Mammary epithelial cell (primary cell): ENCODE measurements at places on chromosomes 3 and 15. TPM values are rescaled to one million over a fixed set of nuclear protein-coding genes. Genes with fewer than 3 reads are reported as not detected.

GOLGA6B gene
- not detected in 2 replicates for total RNA-seq

IL12A gene
- 1.3 and 2.6 TPM in 2 replicates for total RNA-seq

PLCH1 gene
- 0.28 TPM in 1 of 2 replicates, not detected in the other for total RNA-seq

OXTR gene
- 8.0 TPM for total RNA-seq

GOLGA6A gene
- not detected in 2 replicates for total RNA-seq

- DNase-seq, result peak; percentile 98
Measured at GRCh38 chr15:74396445-74397238, 29.2 kb upstream of the CYP11A1 start.

DNA sequence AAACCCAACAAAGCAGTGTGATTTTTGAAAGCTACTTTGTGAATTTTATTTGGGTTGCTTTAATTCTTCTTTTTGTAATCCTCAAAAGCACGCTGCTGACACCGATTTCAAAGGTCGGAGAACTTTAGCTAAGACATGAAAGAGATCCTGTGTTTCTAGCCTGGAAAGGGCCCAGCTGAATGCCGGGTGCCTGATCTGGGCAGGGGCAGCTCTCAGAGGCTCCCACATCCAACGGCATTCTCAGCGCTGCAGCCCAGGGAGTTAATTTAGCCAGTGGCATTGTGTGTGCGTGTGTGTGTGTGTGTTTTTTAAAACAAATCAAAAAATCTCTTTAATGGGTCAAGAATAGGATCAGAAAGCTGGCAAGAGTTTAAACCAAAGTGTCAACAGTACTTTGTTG, 6.6 kb downstream of the RBP1 start:
- no peak for DNase-seq

- DNase-seq, result no peak
Measured at GRCh38 chr15:63140936-63141335, 16.3 kb downstream of the RPS27L start.

DNA sequence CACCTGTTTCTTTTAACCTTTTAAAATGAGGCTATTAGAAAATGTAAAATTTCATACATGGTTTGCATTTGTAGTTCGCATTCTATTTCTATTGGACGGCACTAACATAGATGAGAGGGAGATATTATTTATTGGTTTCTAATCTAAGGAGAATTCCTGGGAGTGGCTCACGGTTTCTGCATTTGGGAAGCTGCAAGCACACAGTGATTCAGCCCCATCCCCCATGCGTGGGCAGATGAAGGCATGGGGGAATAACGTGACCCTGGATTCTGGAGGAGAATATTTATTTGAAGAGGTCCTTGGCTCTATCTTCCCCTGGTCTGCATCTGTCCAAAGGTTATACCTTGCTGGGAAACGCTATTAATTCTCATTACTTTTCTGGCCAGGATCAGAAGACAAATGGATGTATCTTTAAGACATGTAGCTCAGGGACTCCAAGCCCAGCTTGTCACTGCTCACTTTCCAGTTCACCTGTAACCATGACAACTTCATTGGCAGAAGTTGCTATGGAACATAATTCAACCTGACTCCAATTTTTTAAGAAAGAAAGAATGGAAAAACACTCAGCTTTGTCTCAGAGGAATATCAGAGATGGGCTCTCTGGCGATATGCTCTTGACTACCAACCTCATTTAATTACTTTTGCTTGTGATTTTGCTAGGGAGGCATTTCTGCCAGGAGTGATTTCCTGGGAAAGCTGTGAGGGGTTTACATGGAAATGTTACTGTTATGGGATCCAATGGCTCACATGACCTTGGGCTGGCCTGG, 27.2 kb upstream of the POMGNT2 start:
- DNase-seq, result no peak

GRCh38 chr3:29731050-29731449, 450.2 kb downstream of the RBMS3 start:
- DNase-seq, result no peak

GRCh38 chr15:68729789-68730411, 90.8 kb downstream of the ANP32A start:
- no peak for DNase-seq

DNA sequence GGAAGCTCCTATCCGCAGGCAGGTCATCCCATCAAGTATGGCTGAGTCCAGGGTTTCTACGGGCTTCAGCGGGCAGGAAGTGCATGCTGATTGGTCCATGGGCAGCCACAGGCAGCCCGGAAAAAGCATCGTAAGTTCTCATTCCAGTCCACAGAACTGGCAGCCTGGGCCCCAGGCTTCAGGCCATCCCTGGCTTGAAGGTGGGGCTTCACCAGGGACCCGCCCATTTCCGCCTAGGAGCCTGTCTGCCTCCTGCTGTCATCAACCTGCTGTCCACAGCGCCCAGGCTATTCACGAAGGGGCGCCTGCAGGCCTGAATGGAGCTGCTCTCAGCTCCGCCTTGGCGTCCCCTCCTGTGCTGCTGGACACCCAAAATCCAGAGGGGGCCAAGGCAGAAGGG, 13.9 kb downstream of the PCYT1A start:
- DNase-seq, result no peak

DNA sequence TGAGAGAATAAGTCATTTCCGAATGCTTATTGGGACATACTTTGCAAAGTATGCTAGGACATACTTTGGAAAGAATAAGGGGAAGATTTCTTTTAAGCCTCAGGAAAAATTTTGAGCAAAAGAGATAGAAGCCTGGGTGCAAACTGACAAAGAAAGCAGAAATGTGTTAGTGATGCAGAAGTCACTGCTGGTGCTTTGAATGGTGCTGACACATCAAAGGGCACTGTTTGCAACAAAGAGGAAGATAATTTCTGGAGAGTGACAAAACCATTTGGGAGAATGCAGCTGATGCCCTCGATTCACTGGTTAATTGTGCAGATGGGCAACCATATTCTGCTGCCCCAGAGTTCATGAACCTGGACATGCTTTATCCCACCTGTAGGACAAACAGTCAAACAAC, 11.0 kb upstream of the RAP2B start:
- no peak for DNase-seq

DNA sequence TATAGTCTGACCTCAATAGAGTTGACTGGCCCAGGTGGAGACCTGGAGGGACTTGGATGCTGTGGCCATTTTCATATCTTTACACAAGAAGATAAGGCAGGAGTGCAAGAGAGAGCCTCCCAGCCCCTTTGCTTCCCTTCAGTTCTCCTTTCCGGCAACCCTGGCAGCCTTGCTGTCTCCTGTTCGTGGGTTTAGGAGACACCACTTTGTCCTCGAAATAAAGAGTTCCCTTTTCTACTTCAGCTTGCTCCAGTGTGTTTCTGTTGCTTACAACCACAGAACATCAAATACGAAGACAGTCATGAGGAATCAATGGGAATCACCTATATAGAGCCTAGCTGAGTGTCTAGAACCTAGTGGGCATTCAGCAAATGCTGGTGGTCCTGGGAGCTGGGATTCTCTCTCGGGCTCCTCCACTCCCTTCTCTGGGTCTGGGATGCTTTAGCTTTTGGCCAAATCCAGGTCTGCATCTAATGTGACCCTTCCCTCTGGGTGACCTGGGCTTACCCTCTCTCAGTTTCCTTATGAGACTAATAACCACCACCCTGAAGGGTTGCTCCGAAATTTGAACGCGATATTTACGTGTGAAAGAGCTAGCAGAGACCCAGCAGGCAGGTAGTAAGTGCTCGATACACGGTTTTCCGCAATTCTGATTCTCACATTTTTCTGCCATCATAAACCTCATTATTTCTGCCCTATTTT, 44.5 kb downstream of the PCSK6 start:
- no peak for DNase-seq

DNA sequence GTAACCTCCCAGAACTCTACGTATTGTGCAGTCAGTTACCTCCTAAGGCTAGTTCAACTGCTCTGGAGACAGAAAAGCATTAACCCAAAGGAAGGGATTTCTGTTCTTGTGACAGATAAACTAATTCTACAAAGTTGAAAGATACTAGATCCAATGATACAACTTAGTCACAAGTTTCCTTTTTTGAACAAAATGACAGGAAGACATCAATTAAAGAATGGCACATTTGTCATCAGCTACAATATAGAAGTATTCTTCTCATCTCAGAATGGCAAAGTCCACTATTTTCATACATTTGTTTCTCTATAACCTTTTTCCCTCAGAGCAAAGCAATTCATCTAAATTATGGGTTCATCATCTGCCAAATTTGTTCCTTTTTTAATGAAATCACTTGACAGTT, 43.7 kb downstream of the ISL2 start:
- DNase-seq, result no peak

DNA sequence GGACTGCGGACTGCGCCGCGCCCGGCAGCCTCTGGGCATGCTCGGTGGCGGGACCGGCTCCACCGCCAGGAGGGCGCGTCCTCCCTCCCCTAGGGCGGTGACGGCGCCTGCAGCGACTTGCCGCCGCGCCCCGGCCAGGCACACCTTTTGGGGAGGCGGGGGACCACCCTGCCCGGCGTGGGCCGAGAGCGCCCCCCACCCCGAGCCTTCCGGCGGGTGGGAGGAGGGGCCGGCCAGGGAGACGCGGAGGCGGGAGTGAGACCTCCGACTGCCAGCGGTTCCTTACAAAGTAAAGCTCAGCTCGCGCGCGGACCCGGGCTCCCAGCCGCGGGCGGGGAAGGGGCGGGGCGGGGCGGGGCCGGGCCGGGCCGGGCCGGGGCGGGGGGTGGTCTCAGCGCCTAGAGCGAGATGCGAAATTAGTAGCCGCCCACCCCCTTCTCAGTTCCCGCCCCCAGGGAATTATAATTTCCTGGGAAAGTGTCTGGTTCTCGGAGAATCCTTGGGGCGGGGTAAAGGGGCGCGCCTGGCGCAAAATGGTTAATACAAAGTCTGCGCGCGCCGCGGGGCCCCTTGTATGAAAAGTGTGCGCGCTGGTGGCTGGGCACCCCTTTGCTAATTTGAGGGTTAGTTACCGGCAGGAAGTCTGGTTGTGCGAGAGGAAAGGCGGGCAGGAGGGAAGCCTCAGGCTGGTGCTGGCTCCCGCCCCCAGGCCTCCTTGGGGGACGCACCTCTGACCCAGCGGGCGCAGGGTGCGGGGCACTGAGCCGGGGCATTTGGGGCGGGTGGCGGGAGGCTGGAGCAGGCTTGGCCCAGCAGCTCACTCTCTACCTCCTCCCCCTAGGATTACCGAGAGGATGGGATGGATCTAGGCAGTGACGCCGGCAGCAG, 224.8 kb upstream of the IL12A start:
- peak; percentile 93 for DNase-seq
